SHP77 treated with DMSO at 0.1 percent for 48 hours (cell line): ENCODE measurements at places on chromosomes 2 and 18.

- no peak for DNase-seq
These were observed 4.1 kb downstream of the DOCK10 start for GRCh38 chr2:225038231-225038523.

DNA sequence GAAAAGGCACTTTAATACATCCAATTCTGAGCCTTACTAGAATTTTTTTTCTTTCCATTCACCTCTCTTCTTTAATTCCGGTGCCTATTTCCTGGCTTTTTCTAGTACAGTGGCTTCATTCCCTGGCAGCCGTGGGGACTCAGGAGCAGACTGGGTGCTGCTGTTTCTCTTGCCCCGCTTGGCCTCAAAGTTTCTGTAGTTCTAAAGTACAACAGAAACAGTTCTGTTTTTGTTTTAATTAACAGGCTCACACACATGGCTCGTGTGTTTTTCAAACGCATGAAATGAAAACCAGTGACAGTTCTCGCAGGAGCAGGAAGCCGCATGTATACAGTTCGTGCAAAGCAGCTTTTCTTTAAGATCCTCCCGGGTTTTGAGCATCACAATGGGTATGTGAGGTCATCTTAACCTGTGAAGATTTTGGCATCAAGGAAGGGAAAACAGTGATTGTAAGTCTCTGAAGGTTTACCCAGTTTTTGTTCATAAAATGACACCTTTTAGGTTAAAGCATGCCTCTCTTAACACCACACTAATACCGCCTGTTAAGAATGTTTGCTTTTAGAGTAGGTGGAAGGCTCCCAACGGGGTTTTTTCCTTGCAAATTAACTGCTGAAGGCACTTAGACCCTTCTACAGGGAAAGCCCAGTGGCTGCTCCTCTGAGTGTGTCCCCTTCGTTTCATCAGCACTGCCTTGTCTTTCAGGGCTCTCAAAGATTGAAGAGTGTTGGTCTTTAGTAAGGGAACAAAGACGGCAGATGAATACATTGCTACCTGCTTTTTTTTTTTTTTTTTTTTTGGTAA lies 5.8 kb downstream of the FZD7 start:
- no peak for DNase-seq

DNA sequence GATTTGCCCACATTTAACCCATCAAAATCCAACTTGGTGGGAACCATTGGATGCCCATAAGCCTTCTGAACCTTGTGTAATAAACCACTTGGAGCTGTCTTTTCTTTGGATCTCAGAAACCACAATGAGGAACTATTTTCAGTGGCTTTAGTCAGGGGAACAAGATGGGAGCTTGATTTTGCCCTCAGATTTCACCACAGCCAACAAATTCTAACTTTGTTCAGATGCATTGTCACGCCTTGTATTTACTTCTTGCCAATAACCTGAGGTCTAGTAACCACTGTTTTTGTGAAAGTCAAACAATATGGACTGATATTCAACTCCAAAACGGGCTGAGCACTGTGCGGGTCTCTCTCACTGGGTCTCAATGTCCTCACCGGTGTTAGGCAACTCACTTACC lies 508.2 kb downstream of the TNS1 start:
- no peak for DNase-seq

GRCh38 chr2:3408781-3409180 lies 29.3 kb downstream of the TRAPPC12 start:
- DNase-seq, result no peak

GRCh38 chr2:16728351-16729136 lies 62.9 kb upstream of the CYRIA start:
- DNase-seq, result no peak

- DNase-seq, result no peak
These were observed 29.0 kb upstream of the SCYGR1 start for GRCh38 chr2:227416701-227417100.

GRCh38 chr2:166351319-166351718 lies 24.4 kb downstream of the SCN9A start:
- no peak for DNase-seq

- DNase-seq, result no peak
These were observed 1074.2 kb upstream of the ZEB2 start for GRCh38 chr2:145593991-145594614.

- DNase-seq, result no peak
These were observed 96.7 kb upstream of the SLC39A10 start for GRCh38 chr2:195560209-195560895.

GRCh38 chr2:54579682-54580620 lies 123.8 kb downstream of the SPTBN1 start:
- no peak for DNase-seq

DNA sequence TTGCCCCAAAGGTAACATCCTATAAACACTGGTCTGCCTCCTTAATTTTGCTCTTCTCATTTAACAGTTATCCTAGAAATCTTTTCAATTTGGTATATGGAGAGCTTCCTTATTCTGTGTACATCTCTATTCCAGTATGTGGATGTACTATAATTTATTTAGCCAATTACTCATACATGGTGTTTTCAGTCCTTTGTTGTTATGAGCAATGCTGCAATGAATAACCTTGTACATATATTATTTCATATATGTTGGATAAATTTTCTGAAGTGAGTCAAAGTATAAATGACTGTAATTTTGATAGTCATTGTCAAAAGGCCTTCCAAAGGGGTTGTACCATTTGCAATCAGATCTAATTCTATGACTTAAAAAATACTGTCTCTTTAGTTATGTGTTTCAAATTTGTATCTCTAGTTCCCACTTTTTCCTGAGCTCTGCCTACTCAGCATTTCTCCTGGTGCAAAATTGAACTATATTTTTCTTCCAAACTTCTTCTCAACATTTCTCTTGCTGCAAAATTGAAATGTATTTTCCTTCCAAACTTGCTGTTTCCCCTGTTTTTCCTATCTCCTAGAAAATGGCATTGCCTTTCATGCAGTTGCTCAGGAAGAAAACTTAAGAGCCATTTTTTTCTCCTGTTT lies 153.3 kb upstream of the OTX1 start:
- no peak for DNase-seq

GRCh38 chr2:218286570-218287459 lies 5.5 kb downstream of the TMBIM1 start:
- peak; percentile 19 for DNase-seq

DNA sequence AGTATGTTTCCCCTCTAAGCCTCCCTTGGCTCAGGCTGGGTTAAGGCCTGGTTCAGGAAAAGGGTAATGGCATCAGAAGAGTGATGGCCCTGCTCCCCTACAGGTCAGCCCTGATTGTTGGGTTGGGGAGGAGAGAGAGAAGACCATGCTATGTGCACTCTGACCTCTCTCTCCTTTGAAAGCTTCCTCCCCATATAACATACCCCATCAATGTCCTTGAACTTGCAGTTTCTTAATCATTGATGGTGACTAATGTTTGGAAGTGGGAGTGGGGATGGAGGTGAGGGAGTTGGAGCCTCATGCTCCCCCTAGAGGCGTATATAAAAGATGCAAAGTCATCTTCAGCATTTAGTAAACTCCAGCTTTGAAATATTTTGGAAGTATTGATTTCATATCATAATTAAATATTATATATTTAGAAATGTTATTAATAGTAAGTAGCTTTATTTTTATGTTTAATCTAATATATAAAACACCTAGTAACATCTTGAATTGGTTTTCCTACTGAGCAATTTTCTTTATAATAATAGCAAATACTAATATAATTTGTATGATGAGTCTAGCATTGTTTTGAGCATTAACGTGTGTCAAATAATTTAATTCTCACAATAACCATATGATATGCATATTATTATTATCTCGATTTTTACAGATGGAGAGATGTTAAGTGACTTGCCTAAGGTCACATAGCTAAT lies 8.8 kb downstream of the PLCL1 start:
- DNase-seq, result peak; percentile 17

DNA sequence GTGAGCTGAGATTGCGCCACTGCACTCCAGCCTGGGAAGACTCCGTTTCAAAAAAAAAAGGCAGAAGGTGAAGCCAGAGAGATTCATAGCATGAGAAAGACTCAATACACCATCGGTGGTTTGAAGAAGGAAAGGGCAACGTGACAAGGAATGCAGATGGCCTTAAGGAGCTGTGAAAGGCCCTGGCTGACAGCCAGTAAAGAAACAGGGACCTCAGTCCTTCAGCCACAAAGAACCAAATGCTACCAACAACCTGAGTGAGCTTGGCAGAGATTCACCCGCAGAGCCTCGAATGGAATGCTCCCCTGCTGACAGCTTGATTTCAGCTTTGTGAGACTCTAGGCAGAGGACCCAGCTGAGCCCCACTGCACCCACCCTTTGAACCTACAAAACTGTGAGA lies 154.9 kb upstream of the NDUFV2 start:
- no peak for DNase-seq

- no peak for DNase-seq
These were observed 76.6 kb downstream of the LRRC30 start for GRCh38 chr18:7307526-7307925.

- no peak for DNase-seq
These were observed 52.9 kb upstream of the PARD3B start for GRCh38 chr2:204492417-204492816.

- DNase-seq, result no peak
These were observed 78.6 kb downstream of the CALCRL start for GRCh38 chr2:187369471-187369870.

GRCh38 chr2:232484628-232485347 lies 2.8 kb downstream of the ECEL1 start:
- DNase-seq, result no peak

- no peak for DNase-seq
These were observed 77.9 kb downstream of the MCFD2 start for GRCh38 chr2:46837704-46838103.

DNA sequence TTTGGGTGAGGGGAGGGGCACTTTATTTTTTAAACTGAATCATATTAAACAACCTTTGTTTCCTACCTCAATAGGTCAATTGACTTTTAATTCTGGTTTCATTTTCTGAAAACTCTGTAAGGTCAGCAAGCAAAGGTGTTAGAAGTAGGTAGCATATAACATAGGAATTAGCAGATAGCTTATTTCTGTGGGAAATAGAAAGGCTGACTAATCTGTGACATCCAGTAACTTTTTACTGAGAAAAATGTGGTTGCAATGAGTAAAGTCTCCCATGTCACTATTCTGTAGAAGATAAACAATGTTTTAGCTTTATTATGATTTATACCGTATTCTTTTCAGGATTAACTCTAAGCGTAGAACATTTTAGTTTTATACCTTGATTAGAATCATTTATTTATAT lies 240.4 kb downstream of the PLCL1 start:
- DNase-seq, result no peak

DNA sequence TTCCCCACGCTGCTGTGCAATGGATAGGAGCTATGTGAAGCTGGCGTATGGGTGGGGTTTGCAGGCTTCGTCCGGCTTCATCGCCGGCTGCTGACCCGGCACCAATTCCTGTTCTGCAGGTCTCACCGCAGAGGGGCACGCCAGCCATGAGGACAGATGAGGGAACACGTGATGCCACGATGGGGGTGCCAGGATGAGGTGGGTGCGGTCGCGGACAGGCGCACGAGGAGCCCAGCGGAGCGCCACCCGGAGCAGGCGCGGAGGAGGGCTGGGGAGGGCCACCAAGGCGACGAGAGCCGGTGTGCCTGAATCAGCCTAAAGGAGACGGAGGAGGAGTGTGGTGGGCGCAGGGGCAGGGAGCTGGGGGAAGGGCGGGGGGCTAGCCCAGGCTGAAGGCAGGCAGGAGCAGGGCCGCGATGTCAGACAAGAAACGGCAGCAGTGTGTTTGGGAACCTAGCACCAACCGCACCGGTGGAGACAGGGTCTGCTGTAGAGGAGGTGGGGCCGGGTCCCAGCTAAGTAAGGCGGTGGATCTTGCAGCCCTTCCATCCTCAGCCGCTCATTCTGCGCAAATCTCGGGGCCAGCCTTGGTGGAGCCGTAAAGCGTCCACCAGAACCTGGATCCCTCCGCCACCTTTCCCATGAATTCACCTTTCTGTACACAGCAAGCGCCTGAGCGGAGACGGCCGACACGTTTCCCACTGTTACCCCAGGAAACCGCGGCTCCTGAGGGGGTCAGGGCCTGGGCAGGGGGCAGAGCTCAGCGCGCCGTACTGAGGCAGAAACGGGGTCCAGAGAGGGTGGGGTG lies 17.0 kb upstream of the CD8A start:
- DNase-seq, result no peak

DNA sequence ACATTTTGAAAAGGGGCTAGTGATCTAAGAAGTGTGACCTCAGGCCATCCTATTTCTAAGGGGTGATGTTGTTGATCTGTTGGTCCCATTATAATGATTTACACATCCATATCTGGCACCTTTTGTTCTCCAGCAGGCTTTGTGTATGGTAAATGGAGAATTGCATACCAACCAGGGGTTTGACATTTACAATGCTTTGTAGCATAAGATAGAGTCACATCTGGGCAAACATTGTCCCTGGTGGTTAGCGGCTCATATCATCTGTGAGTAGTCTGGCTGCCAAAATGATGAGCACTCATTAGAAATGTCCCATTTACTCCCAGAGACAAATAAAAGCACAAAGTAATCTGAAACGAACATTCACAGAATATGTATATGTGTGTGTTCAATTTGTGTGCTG lies 1775.5 kb upstream of the CELF4 start:
- peak; percentile 99 for DNase-seq

DNA sequence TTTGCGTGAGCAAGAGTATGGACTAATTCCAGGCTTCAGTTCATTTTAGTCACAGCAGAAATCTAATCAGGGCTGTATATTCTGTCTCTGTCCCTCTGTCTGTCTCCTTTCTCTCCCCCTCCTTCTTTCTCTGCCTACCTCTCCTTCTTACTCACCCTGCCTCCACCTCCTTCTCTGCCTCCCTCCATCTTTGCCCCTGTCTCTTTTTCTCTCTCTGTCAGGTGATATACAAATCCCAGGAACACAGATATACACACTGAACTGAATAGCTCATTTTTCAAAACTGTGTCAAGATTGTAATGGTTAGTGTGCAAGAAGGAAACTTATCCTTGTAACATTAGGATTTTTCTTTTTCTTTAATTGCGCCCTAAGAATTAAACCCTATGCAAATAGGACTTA lies 32.5 kb downstream of the SLC8A1 start:
- DNase-seq, result no peak

- DNase-seq, result peak; percentile 59
These were observed 8.8 kb upstream of the PRSS56 start for GRCh38 chr2:232511336-232511890.

GRCh38 chr2:53724536-53724935 lies 43.1 kb upstream of the CHAC2 start:
- DNase-seq, result no peak

DNA sequence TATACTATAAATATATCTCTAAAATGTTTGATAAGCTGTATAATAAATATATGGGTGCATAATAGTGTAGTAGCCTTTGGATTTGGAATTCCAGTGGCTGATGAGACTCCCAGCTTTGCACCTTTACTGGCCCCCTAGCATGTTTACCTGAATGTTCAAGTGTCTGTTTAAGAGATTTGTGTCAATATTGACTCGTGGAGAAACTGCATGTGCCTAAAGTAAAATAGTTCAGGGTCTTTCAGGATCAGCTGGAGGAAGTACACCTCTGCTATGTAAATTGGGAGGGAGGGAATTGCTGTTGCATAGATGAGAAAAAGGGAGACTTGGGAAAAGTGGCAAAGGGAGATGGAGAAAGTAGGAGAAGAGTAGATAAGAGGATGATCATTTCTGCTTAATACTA lies 23.9 kb downstream of the ME2 start:
- DNase-seq, result no peak

- DNase-seq, result no peak
These were observed 45.0 kb downstream of the RND3 start for GRCh38 chr2:150442484-150442883.

- DNase-seq, result no peak
These were observed 326.3 kb downstream of the CDH7 start for GRCh38 chr18:66077066-66077465.
